ENCODE measurements at places on chromosomes 5 and 9.

GRCh38 chr9:79858508-79858907 is 286.7 kb downstream of the TLE4 start:
- DNase-seq, result no peak

- DNase-seq, result no peak
Observed at GRCh38 chr9:79774356-79774755, 202.6 kb downstream of the TLE4 start.

- DNase-seq, result no peak
Observed at GRCh38 chr9:72382405-72382804, 17.4 kb upstream of the ZFAND5 start.

GRCh38 chr9:20479419-20480155 is 142.7 kb downstream of the MLLT3 start:
- DNase-seq, result no peak

- DNase-seq, result no peak
Observed at GRCh38 chr9:4721736-4722135, 19.3 kb downstream of the AK3 start.

GRCh38 chr5:84791730-84792129 is 407.1 kb upstream of the EDIL3 start:
- no peak for DNase-seq

GRCh38 chr9:33318781-33319180 is 28.5 kb downstream of the NFX1 start:
- DNase-seq, result no peak

DNA sequence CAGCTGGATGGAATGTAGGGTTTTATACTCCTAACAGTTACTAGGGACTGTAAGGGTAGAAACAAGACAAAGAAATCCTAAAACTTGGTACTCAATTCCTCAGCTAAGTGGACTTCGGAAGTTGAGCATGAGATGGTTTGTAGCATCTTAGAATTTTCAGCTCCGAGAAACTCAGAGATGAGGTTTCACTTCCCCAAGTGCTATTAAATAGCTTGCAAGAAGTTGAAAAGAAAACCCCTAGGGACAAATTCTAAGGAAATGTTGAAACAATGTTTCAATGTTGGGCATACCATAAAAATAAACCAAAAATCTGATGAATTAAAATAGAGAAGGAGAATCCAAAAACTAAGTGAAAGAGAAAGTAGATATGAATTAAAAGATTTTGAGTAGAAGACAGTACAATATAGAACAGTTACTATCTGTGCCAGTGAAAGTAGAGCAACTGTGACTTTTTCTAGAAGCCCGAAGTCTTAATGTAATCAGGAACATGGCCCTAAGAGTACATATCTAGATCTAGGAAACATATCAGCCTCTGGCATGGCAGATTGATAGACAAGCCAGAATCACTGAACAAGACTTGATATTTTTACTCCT is 308.6 kb upstream of the RGMB start:
- no peak for DNase-seq

DNA sequence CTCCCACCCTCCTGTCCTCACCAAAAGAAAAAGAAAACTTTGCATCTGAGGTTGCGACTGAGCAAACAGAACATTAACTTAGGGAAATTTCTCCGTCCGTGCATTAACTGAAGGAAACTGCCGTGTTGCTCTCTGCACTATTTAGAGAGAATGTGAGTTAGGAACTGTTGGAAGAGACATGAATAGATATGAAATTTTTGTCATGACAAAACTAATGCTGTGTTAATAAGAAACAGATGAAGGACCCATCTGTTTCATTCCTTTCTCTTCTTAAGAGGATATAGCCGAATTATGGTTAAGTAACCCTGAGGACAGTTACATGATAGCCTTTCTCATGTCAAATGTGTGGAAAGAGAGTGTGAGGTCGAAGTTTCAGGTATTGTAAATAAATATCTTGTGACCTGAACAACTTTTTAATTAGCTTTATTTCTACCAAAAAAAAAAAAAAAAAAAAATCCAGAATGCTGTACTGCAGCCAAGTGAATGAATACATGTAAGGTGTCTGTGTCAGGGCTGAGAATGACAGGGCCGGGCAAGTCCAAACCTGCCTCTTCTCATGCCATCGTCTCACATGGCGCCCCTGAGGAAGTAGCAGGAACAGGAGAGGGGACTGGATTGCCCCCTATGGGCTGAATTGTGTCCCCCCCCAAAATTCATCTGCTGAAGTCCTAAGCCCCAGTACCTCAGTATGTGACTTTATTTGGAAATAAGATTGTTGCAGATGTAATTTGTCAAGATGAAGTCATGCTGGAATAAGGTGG is 35.6 kb upstream of the ANKRD33B start:
- peak; percentile 14 for DNase-seq

- DNase-seq, result no peak
Observed at GRCh38 chr9:35814106-35814840, 569 bp downstream of the HINT2 start.

- DNase-seq, result no peak
Observed at GRCh38 chr5:177984584-177985206, 11.3 kb downstream of the PROP1 start.

DNA sequence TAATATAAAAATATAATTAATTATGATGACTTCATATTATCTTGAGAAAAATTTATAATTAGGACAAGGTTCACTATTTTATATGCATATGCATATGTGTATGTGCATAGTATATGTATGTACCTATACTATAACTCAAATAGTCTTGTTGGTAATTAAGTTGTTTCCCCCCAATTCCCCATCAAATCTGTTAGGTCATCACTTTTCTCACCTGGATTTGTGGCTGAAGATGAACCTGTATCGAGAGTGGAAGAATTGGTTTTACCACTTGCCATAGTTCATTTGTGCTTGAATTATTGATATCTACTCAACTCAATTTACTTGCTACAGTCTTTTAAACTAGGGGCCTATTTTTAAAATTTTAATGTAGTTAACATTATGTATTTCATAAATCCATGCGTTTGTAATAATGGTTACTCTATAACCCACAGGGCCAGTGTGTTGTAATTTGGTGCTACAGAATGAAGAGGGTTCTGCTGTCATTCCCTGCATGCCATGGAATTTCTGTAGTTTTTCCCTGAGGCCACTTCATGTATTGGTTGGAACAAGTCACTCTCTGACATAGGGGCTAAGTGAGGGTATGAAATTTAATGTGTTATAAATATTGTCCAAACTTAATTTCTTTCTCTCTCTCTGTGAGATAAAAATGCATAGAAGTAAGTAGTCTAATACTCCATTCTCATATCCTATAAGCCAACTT is 74.9 kb downstream of the TAF11L14 start:
- no peak for DNase-seq

DNA sequence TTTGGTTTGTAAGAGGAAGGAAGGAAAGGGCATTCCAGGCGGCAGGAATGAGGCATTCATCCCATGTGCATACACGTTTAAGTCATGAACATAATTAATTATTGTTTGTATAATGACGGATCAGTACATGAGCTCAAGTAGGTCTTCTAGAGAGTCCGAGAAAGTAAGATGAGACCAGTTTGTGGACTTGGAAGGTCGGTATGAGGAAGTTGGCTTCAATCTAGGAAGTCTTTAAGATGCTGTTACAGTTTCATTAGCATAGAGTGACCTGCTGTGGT is 2.1 kb downstream of the GTF3C4 start:
- DNase-seq, result no peak

DNA sequence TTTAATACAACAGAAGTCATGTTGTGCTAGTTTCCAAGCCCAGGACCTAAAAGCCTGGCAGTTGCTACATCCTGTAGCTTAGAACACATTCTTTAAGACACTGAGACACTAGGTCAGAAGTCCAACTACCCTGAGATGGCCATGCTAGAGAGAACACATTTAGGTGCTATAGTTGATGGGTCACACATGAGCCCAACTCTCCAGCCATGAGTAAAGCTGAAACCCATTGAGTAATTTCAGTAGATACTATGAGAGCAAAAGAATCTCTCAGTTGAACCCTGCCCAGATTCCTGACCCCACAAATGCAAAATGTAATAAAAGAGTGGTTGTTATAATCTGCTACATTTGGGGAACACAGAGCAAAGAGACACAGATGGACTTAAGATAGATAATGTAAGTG is 164.4 kb downstream of the SEMA5A start:
- no peak for DNase-seq

- no peak for DNase-seq
Observed at GRCh38 chr5:143244990-143245389, 158.5 kb downstream of the NR3C1 start.

DNA sequence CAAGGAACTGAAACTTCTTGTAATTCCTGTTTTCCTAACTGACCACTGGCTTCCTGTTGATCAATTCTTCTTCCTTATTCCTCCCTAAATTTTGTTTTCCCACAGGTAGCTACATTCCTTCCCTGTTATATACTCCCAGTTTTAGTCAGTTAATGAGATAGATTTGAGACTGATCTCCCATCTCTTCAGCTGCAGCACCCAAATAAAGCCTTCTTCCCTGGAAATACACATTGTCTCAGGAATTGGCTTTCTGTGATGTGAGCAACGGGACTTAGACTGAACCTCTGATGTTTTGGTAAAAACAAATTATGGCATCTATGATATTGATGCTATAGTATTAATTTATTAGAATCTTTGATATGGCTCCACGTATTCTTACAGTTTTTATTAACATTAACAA is 617.3 kb upstream of the ST8SIA4 start:
- DNase-seq, result no peak

DNA sequence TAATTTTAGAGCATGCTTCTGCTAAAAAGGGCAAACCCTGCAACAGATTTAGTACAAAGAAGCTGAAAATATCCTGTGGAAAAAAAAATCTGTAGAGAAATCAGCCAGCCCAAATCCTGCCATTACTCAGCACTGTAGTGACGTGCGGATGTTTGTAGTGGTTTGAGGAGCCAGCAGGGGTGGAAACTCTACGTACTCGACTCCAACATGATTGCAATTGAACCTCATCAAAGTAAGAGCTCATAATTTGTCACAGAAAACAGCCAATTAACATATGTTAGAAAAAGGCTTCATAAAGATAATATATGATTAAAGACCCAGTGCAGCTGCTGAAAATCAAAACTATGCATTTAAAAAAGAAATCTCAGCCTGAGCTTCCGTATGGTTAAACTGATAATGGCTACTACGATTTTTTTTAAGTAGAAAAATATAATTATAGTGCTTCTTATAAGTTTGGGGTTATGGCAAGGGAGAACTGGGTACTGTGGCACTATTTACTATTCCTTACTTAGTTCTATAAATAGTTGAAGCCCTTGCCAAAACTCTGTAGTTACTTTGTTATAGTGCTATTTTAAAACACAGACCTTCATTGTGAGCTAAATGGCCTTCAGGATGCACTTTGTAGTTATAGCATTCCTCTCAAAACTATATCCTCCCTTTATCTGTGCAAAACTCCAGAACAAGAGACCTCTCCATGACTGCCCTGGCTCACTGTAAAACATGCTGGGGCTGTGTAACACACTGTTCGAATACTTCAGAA is 49.4 kb downstream of the MEF2C start:
- no peak for DNase-seq

- DNase-seq, result no peak
Observed at GRCh38 chr9:99118782-99119466, 14.0 kb downstream of the TGFBR1 start.

DNA sequence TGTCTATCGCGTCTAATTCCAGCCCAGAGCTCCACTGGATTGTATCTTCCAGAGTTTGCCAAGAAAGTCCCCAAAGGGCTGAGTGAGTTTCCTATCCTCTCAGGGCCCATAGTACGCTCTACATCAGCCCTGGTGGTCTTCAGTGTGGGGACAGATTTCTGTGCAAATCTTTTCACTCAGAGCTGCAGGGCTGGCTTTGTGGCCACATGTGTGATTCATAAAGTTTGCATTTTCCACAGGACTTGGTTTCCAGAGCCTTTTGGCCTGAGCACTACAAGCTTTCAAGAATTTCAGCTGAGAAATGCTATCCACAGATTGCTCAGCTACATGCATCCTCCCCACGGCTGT is 76.7 kb upstream of the CXCL14 start:
- no peak for DNase-seq

- no peak for DNase-seq
Observed at GRCh38 chr5:143154510-143155370, 248.7 kb downstream of the NR3C1 start.

GRCh38 chr9:14722391-14723035 is at the start of gene CER1:
Gene CER1, minus strand, starts transcription at chr9:14722733. Its CDS starts 61 bp downstream, at chr9:14722672.
- no peak for DNase-seq

DNA sequence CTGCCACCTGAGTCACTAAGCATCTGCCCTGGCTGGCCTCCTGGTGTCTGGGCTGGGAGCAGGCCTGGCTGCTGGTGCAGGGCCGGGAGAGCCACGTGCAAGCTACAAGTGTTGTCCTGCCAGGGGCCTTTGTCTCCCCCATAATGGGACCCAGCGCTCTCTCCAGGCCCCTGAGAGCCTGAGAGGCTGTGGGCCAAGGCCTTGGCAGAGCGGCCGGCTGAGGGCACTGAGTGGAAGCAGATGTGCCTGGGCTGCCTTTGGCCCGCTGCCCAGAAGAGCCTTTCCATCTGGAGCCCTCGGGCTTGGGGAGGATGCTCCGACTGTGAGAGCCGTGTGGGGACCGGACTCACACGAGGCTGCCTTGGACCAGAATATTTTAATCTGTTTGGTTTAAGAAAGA is 185.5 kb downstream of the RGS3 start:
- DNase-seq, result no peak

DNA sequence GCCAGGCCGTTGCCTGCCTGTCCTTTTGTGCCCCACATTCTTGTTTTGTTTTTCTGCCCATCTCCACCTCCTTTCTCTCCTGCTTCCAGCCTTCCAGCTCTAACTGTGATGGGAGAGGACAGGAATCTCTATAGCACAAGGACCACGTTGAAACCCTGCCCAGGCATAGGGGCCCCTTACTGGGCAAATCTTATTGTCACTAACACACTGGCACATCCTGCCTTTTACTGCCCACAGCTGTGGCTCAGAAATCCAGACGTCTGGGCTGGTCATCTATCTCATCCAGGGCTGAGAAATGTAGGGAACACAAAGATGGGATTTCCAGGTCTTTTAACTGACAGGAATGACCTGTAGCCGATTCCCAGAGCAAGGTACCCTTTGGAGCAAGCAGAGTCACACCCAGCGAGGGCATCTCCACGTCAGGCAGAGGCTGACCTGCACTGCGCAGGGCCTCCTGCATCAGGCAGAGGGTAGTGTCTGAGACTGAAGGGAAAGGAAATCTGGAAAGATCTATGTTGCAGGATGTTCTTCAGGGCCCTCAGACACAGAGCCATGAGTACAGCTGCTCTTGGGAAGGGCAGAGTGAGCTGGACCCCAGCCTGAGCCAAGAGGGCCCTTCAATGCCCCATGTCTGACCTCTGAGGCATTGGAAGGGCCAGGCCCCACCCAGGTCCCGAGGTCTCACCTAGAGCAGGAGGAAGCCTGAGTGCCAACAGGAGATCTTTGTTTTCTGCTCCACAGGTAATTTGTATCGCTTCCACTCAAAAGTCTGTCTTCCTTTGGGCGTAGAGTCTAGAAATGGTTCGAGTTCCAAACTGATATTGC is 278.8 kb downstream of the FSTL4 start:
- DNase-seq, result no peak

DNA sequence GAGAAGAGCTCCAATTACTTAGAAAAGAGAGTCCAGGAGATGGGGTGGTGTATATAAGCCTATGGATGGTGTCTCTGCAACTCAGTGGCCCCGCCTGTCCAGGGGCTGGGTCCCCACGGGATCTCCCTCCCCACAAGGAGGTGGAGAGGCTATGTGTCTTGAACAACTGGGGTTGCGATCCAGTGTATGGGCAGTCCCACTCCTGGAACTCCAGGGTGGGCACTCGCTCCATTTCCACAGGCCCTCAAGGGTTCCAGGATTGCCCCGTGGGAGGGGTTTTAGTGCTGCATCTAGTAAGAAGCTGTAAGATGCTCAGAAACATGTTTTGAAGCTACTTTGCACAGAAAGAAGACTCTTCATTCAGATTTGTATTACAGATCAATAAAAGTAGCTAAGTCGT is 558 bp upstream of the SMAD5 start:
- DNase-seq, result no peak

- no peak for DNase-seq
Observed at GRCh38 chr9:85600675-85601263, 141.0 kb downstream of the AGTPBP1 start.

All from NCI-H187 (cell line).